Stimulated activated memory B cell treated with anti-CD40 and anti-IgM and Interleukin-4, amounts not matched to agents 10 μg/mL and 1 μg/mL and 100 μg/mL, for 72 hours (primary cell): ENCODE measurements at places on chromosomes 4 and X.

GRCh38 chrX:110944311-110944750, 148.7 kb upstream of the CHRDL1 start:
- ATAC-seq = no peak

- no peak for ATAC-seq
These were observed 105.4 kb downstream of the TMEM144 start for GRCh38 chr4:158315706-158316105.

DNA sequence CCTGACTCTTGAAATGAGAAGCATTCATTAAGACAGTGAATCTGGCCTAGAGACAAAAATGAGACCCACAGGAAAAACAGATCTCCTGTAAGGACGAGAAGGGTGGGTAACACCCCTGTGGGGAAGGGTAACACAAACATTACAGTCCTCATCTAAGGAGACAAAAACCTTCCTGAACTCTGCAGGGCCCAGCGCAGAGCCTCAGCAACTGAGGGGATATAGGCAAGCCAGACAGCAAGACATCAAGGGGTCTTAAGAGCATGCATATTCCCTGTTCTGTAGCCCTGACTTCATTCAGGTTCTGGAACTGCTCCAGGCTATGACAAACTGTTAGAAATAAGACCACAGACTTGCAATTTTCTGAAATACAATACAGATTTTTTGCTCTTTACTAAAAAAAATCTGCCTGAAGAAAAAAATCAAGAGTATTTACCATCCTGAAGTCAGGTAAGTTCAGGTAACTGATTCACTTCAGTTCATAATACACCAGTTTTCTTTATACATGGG, 15.5 kb downstream of the COX18 start:
- no peak for ATAC-seq

GRCh38 chrX:40243755-40244515, 146.2 kb upstream of the BCOR start:
- no peak for ATAC-seq

DNA sequence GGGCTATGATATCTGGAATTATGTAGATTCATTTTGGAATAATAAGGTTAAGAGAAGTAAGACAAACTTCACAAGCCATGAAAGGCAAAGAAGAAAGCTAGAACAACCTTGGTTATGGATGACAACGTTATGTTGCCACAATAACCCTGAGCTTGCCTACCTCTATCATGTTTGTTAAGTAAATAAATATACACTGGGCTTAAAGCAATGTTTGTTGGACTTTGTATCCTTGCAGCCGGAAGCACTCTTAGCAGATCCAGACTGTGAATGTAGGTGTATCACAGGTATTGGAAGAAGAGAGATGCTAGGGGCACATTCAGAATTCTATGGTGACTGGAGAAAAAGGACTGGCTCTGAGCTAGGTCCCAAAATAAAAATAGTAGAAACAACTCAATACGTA, 214.4 kb downstream of the HS3ST1 start:
- no peak for ATAC-seq

DNA sequence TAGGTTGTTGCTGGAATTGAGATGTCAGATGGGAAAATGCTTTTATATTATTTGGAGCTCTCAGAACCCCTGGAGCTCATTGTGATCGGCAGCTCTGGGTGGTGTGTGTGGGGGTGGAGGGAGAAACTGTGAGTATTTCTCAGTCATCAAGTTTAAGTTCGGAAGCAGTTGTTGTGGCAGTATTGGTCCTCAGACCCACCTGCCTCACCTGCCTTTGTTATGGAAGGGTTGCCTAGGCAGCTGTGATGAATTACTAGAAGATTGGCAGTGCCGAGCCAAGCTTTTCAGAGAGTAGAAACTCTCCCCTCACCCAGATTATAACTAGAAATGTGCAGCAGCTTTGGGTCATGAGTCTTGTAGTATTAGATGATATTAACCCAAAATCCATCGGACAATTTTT, 9.5 kb downstream of the IGSF1 start:
- ATAC-seq = no peak

GRCh38 chrX:106168107-106168506, at the start of gene PWWP3B:
Gene PWWP3B (plus strand): TSS chrX:106168305. CDS start chrX:106205433, 37,128 bp downstream.
- ATAC-seq = no peak

DNA sequence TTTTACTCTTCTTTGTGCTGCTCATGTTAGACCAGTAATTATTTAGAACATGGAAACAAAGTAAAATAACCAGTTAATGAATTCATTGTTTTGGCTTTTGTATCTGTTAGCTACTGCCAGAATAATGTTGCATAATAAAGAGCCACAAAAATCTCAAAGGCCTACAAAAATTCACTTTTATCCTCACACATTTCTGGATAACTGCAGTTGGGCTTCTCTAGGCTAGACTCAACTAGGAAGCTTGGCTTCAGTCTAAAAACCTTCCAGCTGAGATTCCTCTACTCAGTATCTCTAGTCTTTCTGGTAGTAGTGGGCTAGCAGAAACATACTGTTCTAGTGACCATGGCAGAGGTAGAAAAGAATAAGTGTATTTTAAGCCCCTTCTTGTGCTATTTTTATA, 73.0 kb downstream of the FAT4 start:
- ATAC-seq = no peak

DNA sequence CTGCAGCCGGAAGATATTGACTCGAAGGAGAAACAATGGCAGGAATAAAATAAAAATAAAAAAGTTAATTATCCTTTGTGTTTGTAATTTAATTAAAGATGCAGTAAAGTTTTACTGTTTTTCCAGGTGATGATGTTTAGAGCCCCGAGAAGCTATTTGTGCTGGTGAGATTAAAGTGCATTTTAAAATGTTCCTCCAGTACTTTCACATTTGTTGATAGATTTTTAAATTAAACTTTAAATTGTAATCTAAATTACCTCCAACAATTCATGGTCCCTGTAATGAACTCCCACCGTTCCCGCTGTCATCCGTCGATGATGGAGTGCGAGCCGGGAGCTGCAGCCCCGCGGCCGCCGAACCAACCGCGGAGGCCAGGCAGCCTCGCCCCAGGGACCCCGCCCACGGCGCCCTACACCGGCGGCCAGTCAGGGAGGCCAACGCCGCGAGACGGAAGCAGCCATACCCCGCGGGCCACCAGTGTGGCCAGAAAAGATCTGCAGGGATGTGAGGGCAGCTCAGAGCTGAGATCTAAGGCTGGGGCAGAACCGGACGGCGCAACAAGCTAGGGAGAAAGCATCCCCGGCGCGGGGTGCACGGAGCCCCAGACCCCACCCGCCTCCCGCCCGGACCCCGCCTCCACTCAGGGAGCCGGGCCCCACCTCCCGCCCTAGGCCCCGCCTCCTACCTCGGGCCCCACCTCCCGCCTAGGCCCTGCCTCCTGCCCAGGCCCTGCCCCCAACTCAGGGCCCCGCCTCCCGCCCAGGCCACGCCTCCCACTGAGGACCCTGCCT, 104.0 kb downstream of the FAM53A start:
- ATAC-seq = peak; percentile 85

DNA sequence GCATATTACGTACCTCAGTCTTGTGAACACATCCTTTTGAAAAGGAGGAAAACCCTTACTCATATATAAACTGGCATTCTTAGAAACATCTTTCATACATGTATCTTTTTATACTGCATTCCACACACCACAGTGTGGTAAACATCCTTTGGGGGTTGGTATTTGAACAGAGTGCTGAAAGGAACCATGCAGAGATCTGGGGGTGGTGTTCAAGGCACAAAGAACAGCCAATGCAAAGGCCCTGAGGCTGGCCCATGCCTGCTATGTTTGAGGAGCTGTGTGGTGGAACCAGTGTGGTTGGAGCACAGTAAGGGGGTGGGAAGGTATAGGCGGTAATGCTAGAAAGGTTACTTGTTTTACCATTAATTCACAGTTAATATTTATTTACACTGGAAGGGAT, 2.0 kb downstream of the ELK1 start:
- no peak for ATAC-seq

GRCh38 chr4:78363031-78363570, 188.5 kb upstream of the ANXA3 start:
- peak; percentile 11 for ATAC-seq

DNA sequence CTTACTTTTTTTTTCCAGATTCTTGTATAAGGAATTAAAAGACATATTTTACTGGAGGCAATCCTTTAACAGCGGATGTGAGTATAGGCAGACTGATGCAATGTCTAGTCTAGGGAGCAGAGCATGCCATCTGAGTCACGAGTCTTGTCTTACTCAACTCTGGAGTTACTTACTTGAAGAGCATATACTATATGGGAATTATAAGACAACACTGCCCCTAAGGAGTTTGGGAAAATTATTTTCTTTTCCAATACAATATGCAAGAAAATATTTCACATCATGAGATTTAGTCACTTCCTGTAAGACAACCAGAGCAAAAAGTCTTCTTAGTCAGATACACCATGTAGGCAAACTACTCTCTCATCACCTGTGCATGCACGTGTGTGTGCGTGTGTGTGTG, 537.3 kb upstream of the FTHL17 start:
- ATAC-seq = no peak

GRCh38 chrX:48677516-48677915, 6.1 kb upstream of the WAS start:
- no peak for ATAC-seq

- ATAC-seq = peak; percentile 43
These were observed 3.1 kb upstream of the NR3C2 start for GRCh38 chr4:148445071-148445859.

- ATAC-seq = no peak
These were observed 396.5 kb downstream of the PRDM5 start for GRCh38 chr4:120526033-120526432.

DNA sequence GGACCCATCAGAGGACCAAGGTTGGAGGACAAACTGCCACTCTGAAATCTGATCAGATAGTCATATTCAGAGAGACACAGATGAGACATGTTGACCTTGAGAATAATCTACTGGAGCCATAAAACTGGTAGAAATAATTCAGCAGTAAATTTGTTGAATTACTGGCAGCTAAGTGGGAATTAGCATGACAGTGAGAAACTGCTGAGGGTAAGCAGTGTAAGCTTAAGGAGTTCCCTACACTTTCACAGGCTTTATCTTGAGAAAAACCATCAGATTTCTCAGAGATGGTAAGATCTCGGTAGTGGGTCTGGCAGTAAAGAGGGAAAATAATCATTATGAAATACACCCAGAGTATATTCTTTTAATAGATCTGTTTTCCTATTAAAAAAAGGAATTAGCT, 213.7 kb downstream of the TECRL start:
- no peak for ATAC-seq

DNA sequence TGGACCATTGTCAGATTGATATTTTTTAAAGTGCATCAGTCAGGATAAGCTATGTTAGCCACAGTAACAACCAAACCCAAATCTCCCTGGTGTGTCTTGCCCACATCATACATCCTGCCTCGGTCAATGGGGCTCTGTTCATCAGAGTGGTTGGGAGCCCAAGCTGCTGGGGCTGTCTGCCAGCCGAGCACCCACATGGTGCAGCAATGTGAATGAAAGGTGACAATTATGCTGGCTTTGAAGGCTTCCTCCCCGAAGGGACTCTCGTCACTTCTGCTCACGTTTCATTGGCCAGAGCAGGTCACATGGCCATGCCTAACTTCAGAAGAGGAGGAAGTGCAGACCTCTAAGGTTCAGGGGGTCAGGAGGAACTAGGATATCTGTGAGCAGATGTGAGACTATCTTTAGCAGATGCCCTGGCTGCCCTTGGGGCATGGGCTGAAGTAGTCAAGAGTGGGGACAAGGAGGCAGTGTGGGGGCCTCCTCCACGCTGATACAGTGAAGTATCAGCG, 1.3 kb upstream of the JAKMIP1 start:
- no peak for ATAC-seq

DNA sequence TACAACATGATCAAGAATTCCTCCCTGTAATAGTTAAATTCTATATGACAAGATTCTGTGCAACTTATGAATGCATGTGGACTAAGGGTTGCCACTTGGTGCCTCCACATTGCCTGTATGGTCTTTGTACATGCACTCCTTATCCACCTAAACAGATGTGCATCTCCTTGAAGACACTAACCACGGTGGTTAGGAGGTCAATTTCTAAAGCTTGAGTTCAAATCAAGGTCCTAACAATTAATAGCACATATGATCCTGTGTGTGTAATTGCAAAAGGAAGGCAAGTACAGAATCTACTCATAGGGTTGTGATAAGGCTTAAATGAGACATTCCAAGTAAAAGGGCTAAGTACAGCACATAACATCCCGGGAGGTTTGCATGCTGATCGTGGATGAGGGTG, 1.5 kb upstream of the IL21 start:
- ATAC-seq = no peak

DNA sequence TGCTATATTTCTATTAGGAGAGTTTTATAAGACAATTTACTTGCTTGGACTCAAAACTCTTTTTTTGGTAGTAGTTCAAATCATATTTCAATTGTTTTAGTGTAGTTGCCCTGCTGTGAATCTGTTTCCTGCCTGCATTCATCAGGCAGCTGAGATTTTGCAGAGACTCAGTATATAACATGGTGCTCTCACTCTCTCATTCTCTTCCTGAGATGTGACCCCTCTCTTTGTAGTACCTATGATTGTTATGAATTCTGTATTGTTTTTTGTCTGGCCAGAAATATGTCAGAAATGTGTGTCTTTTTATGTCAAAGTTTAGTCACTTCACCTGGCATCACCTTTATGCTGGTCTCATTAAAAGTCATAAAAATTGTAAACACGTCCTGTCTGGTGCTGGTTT, 374.0 kb downstream of the RAPGEF2 start:
- no peak for ATAC-seq

GRCh38 chrX:148380107-148380506, 120.3 kb upstream of the AFF2 start:
- ATAC-seq = no peak

- ATAC-seq = no peak
These were observed 5.0 kb downstream of the WAS start for GRCh38 chrX:48688531-48689150.

GRCh38 chr4:152299553-152299952, 236.3 kb downstream of the FBXW7 start:
- ATAC-seq = no peak

GRCh38 chrX:19814778-19815177, 72.6 kb downstream of the SH3KBP1 start:
- no peak for ATAC-seq

DNA sequence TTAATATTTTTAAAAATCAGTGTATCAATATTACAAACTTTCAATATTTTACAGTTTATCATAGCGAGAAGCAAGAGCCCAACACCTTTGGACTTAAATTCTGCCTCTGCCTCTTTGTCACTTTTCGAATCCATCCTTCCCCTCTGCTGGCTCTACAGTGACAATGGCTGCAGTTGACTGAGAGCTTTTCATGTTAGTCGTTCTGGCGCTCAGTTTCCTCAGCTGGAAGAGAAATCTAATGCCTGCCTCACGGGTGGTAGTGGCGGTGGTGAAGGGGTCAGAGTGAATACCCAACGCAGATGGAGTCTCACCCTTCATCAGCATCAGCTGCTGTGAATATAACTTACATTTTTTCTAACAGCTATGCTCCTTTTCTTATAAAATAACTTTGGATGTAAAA, 144.8 kb downstream of the NWD2 start:
- no peak for ATAC-seq

- peak; percentile 90 for ATAC-seq
These were observed 29.4 kb downstream of the IRF2 start for GRCh38 chr4:184444953-184445309.

- no peak for ATAC-seq
These were observed 497.5 kb downstream of the KCNIP4 start for GRCh38 chr4:21451032-21451431.
